Right lobe of liver (tissue), 6 donors: ENCODE measurements at places on chromosomes 2 and 18. TPM values are rescaled to one million over a fixed set of nuclear protein-coding genes. Genes with fewer than 3 reads are reported as not detected.

DNA sequence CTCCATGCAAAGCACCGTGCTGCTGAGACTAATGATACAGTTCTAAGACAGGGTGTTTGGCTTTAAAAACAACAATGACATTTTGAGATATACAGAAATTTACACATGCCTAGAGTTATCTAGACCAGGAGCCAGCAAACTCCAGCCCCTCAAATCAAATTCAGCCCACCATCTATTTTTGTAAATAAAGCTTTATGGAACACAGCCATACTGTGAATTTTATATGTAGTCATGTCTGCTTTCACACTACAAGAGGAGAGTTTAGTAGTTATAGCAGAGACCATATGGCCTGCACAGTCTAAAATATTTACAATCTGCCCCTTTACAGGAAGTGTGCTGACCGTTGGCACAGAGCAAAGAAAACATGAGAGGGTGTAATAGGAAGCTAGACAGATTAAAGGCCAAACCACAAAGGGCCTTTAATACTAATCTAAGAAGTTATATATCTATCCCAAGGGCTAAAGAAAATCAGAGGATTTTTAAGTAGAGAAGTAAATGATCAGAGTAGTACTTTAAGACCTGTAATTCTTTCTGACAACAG, 39.4 kb downstream of the NBAS start:
- peaks cover 2% of the 10 kb centered on the region for H3K4me1 ChIP-seq
- H3K36me3 ChIP-seq: peaks cover 3% of the 10 kb centered on the region
- H3K27ac ChIP-seq: no peak overlapping the region
- no peaks in the 10 kb centered on the region for H3K27me3 ChIP-seq
- H3K4me3 ChIP-seq: no peak overlapping the region

- H3K36me3 ChIP-seq: no peaks in the 10 kb centered on the region
- H3K27ac ChIP-seq: no peak overlapping the region
- no peaks in the 10 kb centered on the region for H3K27me3 ChIP-seq
- no peaks in the 10 kb centered on the region for H3K4me1 ChIP-seq
Measured at GRCh38 chr2:212939777-212940531, 211.5 kb downstream of the IKZF2 start.

- DNase-seq: no peak
- no peaks in the 10 kb centered on the region for H3K4me1 ChIP-seq
- H3K27ac ChIP-seq: no peak overlapping the region
- no peaks in the 10 kb centered on the region for H3K27me3 ChIP-seq
- no peaks in the 10 kb centered on the region for H3K36me3 ChIP-seq
Measured at GRCh38 chr2:2399396-2399795, 68.3 kb upstream of the MYT1L start.

ABCB11 gene
- total RNA-seq: 21.3 TPM

DNA sequence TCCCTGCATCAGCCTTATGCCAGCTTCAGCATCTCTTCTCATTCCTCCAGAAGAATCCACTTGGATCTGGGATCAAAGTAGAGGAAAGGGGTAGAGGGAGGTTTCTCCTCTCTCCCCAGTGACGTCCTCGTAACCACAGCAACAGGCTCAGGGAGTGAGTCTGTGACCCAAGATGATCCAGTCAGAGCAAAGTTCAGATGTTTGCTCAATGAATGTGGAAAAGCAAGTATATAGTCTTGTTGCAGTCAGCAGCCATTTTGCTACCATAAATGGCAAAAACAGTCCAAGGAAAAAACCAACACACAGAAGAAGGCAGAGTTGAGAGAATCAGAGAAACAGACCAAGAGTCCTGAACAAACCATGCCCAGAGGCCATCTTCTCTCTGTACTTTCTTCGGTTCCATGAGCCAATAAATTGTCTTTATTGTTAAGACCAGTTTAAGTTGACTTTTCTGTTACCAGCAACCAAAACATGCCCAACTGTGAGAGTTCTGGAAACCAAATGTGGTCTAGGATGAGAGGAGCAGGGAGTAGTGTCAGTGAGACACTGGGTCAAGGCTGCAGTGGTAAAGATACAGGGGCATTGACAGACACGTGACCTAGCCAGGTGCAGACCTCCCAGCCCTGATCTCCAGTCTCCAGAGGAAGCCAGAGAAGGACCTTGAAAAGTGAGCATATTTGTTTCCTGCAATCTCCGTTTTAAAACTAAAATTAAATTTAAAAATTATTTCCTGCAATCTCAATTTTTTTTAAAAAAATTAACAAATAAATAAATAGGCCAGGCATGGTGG, 3.2 kb upstream of the CXCR1 start:
- DNase-seq: no peak
- no peak overlapping the region for H3K4me3 ChIP-seq
- H3K27ac ChIP-seq: no peak overlapping the region

GRCh38 chr2:177344316-177344715, 48.3 kb upstream of the AGPS start:
- no peak for DNase-seq
- H3K4me3 ChIP-seq: no peak overlapping the region

DNA sequence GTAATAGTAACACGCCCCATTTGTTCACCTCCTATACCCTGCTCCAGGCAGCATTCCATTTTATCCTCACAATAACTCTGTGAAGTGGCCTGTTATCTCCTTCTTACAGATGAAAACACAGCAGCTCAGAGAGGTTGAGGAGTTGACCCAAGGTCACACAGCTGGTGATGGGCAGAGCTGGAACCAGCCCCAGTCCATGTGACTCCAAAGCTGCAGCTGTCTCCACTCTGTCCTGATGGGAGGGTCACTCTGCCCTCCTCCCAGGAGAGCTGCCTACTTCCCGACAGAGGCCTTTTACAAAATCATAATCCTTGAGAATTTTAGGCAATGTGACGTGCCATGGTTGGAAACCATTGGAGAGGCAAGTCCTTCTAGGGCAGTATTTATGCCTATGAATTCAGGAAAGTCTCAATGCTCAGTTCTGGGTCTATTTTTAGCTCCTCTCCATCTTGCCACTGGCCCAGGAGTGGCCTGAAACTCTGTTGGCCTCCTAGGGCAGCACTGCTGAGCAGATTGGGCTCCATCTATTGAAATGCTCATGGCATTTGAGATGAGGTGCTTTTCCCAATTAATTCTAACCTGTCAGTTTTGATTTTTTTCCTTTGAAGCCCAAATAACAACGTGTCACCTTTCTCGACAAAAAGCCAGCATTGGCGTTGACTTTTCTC, 162.0 kb upstream of the MSH6 start:
- no peak overlapping the region for H3K4me3 ChIP-seq
- H3K27me3 ChIP-seq: no peaks in the 10 kb centered on the region
- H3K36me3 ChIP-seq: no peaks in the 10 kb centered on the region
- DNase-seq: no peak
- no peak overlapping the region for H3K27ac ChIP-seq

GRCh38 chr18:28485210-28485801, 308.4 kb upstream of the CDH2 start:
- H3K4me1 ChIP-seq: no peaks in the 10 kb centered on the region
- H3K27me3 ChIP-seq: no peaks in the 10 kb centered on the region
- H3K36me3 ChIP-seq: no peaks in the 10 kb centered on the region
- no peak overlapping the region for H3K27ac ChIP-seq

DNA sequence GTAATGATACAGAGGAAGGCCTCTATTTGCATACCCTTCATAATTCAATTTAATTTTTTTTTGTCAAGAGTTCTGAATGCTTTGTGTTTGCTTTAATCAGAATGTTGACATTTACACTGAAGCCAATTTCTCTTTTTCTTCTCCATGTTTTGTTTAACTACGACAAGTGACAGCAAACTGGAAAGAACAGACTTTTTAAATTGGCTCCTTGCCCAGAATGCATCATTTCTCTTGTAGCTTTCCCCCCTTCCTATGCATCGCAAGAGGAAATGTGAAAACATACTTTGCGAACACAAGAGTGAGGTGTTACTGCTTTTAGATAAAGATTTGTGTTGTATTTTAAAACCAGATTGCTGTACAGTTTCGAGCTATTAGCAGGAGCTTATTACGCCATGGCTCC, 955.2 kb upstream of the CELF4 start:
- no peaks in the 10 kb centered on the region for H3K4me1 ChIP-seq
- no peak overlapping the region for H3K4me3 ChIP-seq
- no peak for DNase-seq
- no peaks in the 10 kb centered on the region for H3K27me3 ChIP-seq
- no peak overlapping the region for H3K27ac ChIP-seq

DNA sequence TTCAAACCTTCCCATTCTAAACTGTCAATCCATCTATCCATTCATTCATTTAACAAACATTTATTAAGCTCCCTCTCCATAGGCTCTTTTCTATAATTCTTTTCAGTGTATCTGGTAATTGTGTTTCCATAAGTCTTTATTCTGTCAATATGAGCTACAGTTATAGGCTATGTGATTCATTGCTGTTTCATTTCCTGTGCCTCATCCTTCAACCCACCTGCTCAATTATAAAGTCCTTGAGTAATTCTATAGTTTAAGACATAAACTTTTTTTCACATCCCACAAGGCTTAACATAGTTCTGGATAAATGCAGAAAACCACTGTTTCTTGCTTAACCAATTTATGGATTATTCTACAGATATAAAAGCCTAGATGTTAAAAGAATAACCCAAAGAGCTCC, 84.2 kb upstream of the PIK3C3 start:
- no peaks in the 10 kb centered on the region for H3K4me1 ChIP-seq
- no peak for DNase-seq
- H3K36me3 ChIP-seq: no peaks in the 10 kb centered on the region
- H3K27me3 ChIP-seq: no peaks in the 10 kb centered on the region

DNA sequence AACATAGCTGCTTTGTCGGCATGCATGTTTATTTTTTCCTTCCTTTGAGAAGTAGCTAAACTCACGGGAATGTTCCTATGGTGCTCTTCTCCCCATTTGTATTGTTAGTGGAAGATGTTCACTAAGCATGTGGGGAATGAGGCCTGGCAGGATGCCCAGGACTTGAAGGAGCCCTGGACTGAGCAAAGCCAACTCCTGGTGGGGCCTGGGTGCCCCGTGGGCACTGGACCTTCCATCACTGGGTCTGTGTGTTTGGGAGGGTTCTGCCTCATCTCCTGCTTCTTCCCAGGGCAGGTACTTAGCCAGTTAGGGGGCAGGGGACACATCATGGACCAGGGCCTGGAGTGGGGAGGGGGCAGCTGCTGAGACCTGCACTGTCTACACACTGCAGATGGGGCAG, 49.3 kb downstream of the ACAA2 start:
- H3K4me1 ChIP-seq: peaks cover 3% of the 10 kb centered on the region
- no peaks in the 10 kb centered on the region for H3K36me3 ChIP-seq
- H3K27ac ChIP-seq: no peak overlapping the region

LIPG gene
- total RNA-seq: 36.3 TPM

CFC1 gene
- not detected for total RNA-seq

DNA sequence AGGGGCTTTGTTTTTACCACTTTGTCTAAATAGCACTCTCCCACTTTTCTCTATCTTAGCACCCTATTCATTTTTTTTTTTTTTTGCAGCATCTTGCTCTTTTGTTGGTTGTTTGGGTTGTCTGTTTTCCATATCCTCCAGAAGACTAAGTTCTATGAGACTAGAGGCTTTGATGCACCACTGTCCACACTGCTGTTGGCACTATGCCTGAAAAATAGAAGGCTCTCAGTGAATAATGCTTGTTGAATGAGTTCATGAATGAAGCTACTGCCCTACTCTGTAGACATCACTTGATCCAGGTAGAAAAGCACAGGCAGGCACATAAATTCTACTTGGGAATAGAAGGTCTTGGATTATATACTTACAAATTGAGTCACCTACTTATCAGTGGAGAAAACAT, 7.3 kb downstream of the IL1A start:
- no peak overlapping the region for H3K4me3 ChIP-seq
- DNase-seq: no peak
- no peaks in the 10 kb centered on the region for H3K27me3 ChIP-seq
- no peaks in the 10 kb centered on the region for H3K36me3 ChIP-seq
- H3K27ac ChIP-seq: no peak overlapping the region

DNA sequence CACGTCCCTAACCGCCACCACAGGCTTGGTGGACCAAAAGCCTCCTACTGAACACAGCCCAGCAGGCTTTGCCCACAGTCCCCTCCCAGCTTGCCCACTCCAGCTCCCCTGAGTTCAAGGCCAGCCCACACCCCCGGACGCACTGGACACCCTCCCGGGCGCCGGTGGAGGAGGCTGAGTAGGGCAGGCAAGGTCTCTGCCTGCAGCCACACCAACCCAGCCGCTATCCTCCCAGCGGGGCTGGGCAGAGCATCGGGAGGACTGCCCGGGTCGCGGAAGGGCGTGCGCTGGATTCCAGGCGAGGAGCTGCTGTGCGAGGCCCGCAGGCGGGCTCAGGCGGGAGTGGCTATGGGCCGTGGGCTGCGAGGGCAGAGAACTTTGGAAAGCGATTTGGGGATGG, 49.5 kb downstream of the PLEKHB2 start:
- H3K27ac ChIP-seq: no peak overlapping the region
- no peaks in the 10 kb centered on the region for H3K4me1 ChIP-seq
- peaks cover 12% of the 10 kb centered on the region for H3K36me3 ChIP-seq
- DNase-seq: no peak

NEU4 gene
- 41.8 TPM for total RNA-seq

- H3K36me3 ChIP-seq: no peaks in the 10 kb centered on the region
- no peak overlapping the region for H3K27ac ChIP-seq
- DNase-seq: no peak
- no peak overlapping the region for H3K4me3 ChIP-seq
Measured at GRCh38 chr18:9199681-9200080, 63.1 kb downstream of the ANKRD12 start.

DSC2 gene
- 8.0 TPM for total RNA-seq

MFSD2B gene
- 0.07 TPM for total RNA-seq
